ENCODE measurements at places on chromosomes 1 and 21.

GRCh38 chr21:39164523-39164922, 18.7 kb downstream of the PSMG1 start:
- no peak for DNase-seq

DNA sequence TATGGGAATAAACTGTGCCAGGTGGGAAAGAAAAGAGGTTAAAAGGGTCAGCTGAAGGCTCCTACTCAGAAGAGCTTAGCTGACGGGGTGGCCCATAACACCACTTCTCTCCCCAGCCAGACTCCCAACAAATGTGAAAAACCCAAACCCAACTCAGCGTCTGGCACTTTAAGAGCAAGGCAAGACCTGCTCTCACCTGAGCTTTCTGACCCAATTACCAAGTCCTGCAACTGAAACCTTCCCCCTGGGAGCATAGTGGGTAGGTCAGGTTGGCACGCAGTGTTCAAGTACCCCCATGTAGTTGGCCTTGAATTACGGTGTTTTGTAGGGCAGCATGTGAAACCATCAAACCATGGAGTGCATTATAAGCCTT, 3.2 kb downstream of the IRF6 start:
- no peak for DNase-seq

- DNase-seq = no peak
Observed at GRCh38 chr1:63663301-63663700, 70.1 kb downstream of the PGM1 start.

DNA sequence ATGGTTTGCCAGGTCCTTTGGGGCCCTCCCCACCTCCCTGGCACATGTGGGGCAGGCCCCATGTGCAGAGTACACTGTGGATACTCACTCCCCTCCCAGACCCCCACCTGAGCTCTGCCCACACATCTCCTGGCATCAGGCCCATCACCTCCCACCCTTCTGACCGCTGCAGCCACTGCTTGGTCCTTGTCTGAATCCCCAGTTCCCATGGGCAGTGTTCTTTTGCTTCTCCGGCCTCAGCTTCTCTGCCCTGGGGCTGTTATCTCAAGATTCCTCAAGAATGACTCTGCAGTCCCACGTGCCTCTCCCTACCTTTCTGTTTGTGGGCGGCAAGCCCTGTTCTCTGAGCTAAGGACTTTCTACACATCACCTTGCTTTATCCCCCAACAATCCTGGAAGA, 187.7 kb upstream of the EDN2 start:
- DNase-seq = no peak
